ENCODE measurements at places on chromosomes 11 and 22.
A peak's percentile ranks its signal among the peaks of the same experiment; 100 is the strongest.

DNA sequence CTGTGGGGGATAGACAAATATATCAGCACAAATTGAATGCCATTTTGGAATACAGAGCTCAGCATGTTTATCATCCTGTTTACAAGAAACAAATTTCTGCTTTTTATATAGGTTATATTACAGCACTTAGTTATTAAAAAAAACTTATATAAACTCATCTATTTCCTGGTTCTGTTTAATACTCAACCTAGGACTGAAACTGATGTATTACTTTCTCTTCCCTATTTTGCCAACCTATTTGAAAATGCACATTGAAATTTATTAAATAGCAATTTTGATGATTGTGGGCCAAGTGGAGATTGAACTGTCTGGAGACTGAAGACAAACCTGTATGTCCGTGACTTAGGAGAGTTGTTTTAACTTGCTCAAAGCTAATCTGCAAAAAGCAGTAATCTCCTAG is 288.3 kb upstream of the ANO3 start:
- DNase-seq, result no peak

GRCh38 chr11:122646549-122647340 is 8.8 kb upstream of the UBASH3B start:
- no peak for DNase-seq

DNA sequence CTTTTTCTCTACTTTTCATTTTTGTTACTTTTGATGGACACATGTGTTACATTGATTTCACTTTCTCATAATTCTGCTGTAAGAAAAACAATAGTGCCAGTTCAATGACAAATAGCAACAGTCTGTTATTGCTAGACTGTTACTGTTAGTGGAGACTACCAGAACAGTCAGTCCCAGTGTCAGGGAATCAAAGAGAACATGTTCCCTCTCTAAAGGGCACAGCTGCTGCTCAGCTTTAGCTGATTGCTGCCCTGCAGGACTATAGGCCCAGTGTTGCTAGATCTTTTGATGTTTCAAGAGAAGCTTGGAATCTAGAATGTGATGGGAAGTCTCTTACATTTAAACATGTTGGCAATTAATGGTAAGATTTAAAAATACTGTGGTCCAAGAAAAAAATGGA is 3.4 kb downstream of the BIRC3 start:
- DNase-seq, result no peak

GRCh38 chr11:1226226-1226985 is 3.5 kb downstream of the MUC5B start:
- no peak for DNase-seq

- peak; percentile 54 for DNase-seq
These were observed 921 bp downstream of the TESMIN start for GRCh38 chr11:68750195-68751003.

DNA sequence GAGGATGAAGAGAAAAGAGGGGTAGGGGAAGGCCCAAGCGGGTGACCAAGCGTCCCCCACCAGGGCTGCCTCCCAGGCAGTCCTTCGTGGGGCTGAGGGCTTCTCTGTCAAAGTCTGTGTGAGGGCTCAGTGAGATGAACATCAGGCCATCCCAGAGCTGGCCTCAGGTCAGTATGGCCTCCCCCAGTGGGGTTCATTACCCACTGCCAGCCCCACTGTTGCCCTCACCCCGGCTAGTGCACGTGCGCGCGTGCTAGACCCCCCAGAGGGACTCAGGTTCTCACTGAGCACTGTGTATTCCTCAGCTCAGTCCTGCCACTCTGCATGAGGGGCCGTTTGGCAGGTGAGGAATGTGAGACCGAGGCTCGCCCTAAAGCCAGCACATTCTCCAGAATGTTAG is 3.3 kb downstream of the KDELR3 start:
- DNase-seq, result no peak

DNA sequence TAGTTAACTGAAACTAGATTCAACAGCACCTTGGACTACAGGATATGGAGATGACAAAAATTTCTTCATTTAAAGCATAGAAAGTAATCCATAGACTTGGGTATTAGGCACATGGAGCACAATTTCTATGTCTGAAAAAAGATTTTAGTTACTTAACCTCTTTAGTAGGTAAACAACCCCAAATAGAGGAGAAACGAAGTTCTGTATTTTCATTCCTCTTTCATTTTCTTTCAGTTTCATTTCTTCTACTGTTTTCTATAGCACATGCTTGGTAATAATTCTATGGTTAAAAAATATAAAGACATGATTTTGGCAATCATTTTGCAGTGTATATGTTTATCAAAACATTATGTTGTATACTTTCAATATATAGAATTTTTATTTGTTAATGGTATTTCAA is 99.5 kb downstream of the CASP12 start:
- DNase-seq, result no peak

DNA sequence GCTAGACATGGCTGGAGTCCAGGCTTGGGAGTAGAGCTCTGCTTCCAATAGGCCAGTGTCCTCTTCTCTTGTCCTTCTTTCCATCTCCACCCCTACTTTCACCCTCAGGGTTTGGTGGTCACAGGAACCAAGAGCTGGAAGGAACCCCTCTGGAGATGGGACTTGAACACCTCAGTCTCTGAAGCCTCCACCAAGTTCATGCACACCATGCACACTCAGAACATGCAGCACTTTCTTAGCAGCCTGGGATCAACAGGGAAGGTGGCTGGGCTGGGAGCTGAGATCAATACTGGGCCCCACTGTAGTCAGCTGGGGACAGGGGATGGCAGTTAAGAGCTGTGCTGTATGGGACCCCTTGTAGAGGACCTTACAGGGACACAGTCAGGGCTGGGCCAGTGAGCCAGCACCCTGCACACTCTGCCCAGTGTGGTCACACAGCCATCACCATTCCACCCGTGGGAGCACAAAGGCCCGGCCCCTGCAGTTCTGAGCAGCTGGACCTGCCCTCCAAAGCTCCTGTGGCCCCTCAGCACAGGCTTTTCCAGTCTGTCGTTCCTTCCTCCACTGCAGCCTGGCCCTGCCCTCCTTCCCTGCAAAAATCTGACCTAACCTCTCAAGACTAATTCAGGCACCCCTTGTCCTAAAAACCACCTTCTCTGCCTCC is 47.7 kb downstream of the GAB4 start:
- DNase-seq, result no peak

DNA sequence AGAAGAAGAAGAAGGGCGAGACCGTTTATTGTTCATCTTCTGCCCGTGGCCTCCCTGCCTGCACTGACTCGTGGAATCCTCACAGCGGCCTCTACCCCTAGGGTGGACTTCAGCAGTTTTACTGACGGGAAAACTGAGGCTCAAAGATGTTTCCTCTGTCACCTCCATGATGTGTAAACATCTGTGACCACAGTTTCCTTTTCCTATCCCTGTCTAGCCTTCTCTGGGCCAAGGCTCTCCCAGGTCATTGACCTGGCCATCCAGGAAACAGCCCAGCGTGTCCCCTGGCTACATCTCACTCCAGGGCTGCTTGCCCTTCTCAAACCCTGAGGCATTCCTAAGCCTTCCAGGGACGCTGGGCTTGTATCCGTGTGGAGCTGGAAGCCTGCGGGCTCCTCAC is 49.0 kb upstream of the GCAT start:
- no peak for DNase-seq

- no peak for DNase-seq
These were observed 7.5 kb downstream of the ELMOD1 start for GRCh38 chr11:107598225-107599139.

DNA sequence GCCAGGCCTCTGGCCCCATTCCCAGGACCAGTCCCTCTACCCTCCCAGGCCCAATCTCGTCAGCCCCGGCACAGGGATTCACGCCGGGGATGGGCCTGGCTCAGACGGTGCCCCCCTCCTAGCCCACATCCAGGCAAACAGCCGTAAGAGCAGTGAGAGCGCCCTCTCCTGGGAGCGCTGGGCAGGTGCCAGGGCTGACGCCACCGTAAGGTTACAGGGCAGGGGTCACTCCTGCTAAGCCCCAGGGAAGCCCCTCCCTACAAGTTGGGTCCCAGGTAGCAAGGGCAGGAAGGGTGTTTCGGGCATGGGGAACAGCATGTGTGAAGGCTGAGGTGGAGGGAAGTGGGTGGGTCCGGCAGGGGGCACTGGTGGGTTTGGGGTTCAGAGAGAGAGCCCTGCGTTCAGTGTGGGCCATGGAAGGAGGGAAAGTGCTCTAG is 19.2 kb upstream of the PPARA start:
- DNase-seq, result no peak

GRCh38 chr11:45182902-45183301 is 36.5 kb downstream of the PRDM11 start:
- no peak for DNase-seq

DNA sequence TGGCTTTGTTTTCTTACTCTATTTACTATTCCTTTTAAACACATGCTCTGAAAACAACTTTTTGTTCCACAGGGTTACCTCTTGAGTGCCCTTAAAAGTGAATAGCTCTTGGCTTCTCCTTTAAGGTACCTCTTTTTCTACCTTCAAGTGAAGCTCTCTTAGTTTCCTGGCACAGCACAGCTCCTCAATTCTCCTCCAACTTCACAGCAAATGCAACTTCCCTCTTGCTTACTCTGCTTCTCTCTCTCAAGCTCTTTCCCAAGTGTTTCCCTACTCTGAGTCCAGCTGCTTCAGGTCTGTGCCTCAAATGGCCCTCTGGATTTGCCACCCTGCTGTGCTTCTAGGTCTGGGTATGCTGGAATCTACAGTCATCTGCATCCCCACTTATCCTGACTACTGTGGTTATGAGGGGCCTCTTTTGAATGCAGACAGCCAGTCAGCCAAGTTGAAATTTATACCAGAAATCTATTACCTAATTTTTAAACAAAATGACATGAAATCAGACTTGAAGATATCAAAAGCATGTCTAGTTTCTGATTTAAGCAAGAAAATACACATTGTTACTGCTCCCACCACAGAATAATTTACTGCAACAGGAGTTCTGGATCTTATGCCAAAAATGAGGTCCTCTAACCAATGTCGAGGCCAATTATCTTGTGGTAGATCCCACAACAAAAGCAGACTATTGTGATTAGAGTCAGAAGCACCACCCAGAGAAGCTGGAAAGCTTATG is 371.1 kb downstream of the SOX6 start:
- DNase-seq, result no peak

GRCh38 chr22:42994917-42995562 is 19.9 kb downstream of the PACSIN2 start:
- DNase-seq, result no peak

GRCh38 chr22:48586799-48587185 is 1240.9 kb downstream of the BRD1 start:
- no peak for DNase-seq

GRCh38 chr11:17560281-17561110 is 13.4 kb downstream of the OTOG start:
- no peak for DNase-seq

DNA sequence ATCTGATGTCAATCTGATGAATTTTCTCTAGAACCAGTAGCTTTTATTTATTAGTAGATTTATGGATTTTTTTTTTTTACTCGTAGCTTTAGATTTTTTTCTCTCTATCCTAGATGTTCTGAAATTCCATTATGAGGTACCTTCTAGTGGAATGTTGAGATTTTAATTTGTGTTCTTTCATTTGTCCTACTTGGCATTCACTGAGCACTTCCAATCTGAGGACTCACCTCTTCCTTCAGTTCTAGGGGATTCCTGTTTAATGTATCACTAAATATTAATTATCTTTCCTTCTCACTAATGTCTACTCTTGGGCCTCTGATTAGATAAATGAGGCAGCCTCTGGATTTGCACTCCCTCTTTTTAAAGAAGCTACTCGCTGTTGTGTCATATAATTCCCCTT is 40.2 kb upstream of the WNT7B start:
- DNase-seq, result no peak

- peak; percentile 36 for DNase-seq
These were observed 4.4 kb downstream of the TOLLIP start for GRCh38 chr11:1305063-1305495.

GRCh38 chr22:35564975-35565867 is 24.6 kb downstream of the RASD2 start:
- DNase-seq, result no peak

- no peak for DNase-seq
These were observed 37.4 kb downstream of the SMC1B start for GRCh38 chr22:45376009-45376408.

DNA sequence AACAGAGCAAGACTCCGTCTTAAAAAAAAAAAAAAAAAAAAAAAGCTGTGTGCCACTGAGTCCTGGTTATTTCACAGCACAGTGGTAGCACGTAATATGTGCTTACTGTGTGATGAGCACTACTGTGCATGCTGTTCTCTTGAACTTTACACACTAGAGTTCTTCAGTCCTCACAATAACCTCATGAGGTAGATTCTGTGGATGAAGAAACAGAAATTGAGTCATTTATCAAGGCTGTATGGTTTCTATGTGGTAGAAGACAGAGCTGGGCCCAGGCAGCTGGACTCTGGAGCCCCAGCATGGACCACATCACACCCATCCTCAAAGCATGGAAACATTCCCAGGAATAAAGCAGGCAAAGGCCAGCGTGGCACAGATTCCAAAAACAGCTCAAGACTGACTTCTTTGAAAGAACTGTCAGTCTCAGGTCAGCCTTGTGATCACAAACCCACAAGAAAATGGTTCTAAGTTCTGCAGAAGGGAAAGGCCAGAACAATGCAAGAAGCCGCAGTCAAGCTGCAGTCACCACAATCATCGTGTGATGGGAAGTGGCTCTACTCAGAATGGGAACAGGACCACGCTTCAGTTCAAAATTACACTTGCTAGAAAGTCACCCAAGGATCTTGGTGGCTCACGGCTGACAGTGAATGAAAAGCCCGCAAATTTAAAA is 49.5 kb downstream of the MICAL3 start:
- peak; percentile 72 for DNase-seq

GRCh38 chr11:123797541-123797940 is 8.6 kb downstream of the OR6M1 start:
- DNase-seq, result no peak

DNA sequence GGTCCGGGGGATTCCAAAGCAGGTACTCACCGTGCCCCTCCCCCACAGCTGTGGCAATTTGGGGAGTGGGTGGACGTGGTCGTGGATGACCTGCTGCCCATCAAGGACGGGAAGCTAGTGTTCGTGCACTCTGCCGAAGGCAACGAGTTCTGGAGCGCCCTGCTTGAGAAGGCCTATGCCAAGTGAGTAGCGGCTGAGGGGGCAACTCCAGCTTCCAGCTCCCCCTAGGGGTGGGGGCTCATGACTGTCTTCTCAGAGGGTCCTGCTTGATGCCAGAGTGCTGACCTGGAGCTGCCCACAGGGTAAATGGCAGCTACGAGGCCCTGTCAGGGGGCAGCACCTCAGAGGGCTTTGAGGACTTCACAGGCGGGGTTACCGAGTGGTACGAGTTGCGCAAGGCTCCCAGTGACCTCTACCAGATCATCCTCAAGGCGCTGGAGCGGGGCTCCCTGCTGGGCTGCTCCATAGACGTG is 4.2 kb downstream of the CAPN1 start:
- DNase-seq, result peak; percentile 52

All from activated CD8-positive, alpha-beta memory T cell treated with anti-CD3 and anti-CD28 coated beads, Interleukin-2, amount 50 U/mL, for 48 hours (primary cell).